ENCODE measurements at places on chromosomes 3 and 15. TPM values are rescaled to one million over a fixed set of nuclear protein-coding genes. Genes with fewer than 3 reads are reported as not detected.

DNA sequence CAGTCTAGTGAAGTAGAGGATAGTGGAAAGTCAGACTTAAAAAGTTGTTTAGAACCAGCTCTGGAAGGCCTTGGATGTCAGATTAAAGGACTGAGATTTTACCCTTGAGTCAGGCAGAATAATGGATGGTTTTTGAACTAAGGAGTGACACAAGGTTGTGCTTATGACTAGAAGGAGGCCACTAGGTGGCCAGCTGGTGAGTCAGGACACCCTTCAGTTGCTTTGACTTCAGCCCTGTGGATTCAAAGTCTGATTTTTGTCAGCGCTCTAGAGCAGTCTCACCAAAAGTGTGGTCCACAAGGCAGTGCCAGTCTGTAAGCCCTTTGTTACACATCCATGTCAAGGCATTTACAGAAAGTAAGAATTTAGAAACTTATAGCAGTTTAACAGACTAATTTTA lies 3.8 kb upstream of the GABPB1 start:
- DNase-seq, result peak; percentile 60

GRCh38 chr3:101720851-101721840 lies 3.3 kb upstream of the CEP97 start:
- no peak for DNase-seq

DNA sequence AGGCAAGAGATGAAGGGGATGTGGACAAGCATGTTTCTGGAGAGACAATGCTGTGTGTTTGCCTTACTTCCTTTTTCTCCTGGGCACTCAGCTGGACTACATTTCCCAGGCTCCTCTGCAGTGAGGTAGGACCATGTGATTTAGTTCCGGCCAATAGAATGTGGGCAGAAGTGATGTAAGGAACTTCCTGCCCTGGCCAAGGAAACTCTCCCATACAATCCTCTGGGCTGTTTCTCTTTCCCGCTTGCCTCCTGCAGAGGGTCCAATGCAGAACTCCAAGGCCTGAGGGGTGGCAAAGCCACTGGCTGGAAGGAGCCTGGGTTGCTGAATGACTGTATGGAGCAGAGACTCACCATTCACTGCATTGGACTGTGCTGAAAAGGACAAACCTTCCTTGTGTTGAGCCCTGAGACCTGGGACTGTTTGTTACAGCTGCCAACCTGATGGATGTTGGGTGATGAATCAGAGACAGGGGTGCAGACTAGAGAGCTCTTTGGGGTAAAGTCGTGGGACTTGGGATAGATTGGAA lies 82.7 kb upstream of the SLC6A6 start:
- peak; percentile 89 for DNase-seq

DNA sequence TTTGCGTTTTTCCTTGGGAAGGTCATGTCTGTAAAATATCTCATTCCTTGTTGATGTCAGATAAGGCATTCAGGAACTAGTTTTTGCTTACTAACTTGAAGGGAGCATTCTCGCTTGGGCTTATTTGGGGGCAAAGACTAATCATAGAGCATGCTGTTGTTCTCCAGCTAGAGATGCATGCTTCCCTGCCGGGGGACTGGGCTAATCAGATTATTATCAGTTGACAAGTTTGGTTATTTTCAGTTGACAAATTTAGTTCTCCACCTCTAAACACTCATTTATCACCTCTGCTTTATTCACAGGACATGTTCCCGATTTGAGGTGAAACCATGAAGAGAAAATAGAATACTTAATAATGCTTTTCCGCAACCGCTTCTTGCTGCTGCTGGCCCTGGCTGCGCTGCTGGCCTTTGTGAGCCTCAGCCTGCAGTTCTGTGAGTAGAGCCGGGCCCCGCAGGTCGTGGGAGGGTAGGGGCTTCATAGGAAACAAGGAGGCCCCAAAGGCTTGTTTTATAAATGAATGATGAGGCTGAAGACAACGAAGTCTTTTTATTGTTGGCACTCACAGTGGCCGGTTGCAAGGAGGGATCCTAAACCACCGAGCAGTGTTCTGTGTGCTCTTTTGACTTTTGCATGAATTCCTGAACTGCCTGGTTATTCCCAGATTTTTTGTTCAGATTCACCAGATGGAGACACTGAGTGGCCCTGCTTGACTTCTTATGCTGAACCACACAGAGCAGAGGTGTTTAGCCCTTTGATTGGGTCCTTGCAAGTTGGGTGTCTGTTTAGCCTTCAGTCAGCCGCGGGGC lies 28.4 kb downstream of the PXYLP1 start:
- DNase-seq, result no peak

- DNase-seq, result peak; percentile 95
These were observed 81.6 kb downstream of the PPCDC start for GRCh38 chr15:75104804-75105557.

DNA sequence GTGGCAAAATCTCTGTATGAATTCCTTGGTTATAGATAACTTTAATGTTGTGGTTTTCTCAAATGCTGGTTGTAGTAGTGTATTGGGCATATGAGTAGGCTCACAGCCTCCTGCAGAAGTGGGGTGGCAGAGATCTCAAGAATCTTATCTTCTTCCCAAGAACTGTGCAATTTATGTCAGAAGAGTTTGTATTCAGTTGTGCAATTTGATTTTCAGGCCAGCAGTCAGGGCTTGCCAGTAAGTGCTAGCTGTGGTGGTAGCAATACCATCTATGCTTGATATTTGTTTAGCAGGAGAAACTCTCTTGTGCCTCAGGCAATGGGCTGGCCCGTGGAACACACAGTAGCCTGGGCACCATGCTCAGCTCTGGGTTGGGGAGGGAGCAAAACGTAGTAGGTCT lies 58.4 kb upstream of the GOLIM4 start:
- no peak for DNase-seq

DNA sequence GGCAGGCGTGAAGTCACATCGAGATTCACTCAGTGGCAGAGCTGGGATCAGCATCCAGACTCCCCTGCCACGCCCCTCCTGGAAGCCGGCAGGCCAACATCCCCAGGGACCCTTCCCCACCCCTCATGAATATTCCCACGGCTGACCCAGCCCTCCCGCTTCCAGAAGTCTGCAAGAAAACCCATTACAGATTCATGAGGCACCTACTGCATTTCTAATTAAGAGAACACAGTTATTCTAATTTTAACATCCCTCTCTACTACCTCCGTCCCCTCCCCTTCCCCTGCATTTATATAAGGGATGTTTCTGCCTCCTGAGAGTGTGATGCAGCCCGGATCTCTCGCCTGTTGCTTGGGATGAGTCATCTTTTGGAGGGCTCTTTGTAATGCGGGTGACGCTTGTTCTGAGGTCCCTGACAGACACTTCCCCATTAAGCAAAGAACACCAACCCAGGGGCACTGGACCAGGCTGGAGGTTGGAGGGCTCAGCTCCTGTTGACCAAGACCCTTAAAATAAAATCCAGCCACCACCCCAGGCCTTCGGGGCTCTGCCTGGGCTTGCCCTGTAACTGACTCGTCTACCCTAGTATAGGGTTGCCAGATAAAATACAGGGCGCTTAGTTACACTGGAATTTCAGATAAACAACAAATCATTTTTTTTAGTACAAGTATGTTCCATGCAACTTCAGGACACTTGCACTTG lies 118.7 kb downstream of the NUP210 start:
- DNase-seq, result peak; percentile 84

DNA sequence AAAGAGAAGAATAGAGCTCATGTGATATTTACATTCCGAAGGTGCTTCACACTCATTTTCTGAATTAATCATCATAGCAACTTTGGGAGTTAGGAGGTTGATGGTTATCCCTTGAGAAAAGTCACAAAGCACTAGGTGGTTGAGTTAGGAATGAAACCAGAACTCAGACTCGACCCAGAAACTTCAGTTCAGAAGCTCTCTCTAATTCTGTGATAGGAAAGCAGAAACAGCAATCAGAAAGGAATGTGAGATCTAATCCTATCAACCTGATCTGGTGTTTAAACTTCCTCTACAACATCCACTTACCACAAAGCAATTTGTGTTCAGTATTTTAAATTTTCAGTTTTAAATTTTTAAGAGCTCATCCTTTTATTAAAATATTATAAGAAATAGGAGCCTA lies 211.2 kb downstream of the CNTN3 start:
- no peak for DNase-seq

PDZRN3 gene
- polyA plus RNA-seq, result not detected

TMEM40 gene
- polyA plus RNA-seq, result not detected

FBN1 gene
- polyA plus RNA-seq, result not detected

RTP3 gene
- not detected for polyA plus RNA-seq

EFCAB12 gene
- polyA plus RNA-seq, result not detected

CYP1A2 gene
- polyA plus RNA-seq, result not detected

Data from CD14-positive monocyte (primary cell).